ENCODE measurements at places on chromosomes 4 and X. TPM values are rescaled to one million over a fixed set of nuclear protein-coding genes. Genes with fewer than 3 reads are reported as not detected.

The CHIC2 gene
- total RNA-seq, result 38.5 TPM

The SYNPO2 gene
- total RNA-seq, result 10.3 TPM

The MAGEC3 gene
- not detected for total RNA-seq

The NUDT10 gene
- total RNA-seq, result 2.2 TPM

The CLDN22 gene
- not detected for total RNA-seq

The XPNPEP2 gene
- total RNA-seq, result 0.59 TPM

The SSX2B gene
- not detected for total RNA-seq

The POU3F4 gene
- not detected for total RNA-seq

The IL3RA gene
- not detected for total RNA-seq

The RASL11B gene
- 1.8 TPM for total RNA-seq

The IL1RAPL2 gene
- 0.20 TPM for total RNA-seq

The P2RY8 gene
- total RNA-seq, result not detected

The PRR27 gene
- total RNA-seq, result not detected

The HSFX1 gene
- total RNA-seq, result 0.59 TPM

The FGF2 gene
- 17.8 TPM for total RNA-seq

The ARMCX6 gene
- 13.5 TPM for total RNA-seq

The RAB33A gene
- total RNA-seq, result 0.39 TPM

The MBNL3 gene
- total RNA-seq, result 8.5 TPM

The IQCM gene
- total RNA-seq, result not detected

The REELD1 gene
- not detected for total RNA-seq

The FAM53A gene
- 5.1 TPM for total RNA-seq

The JAKMIP1 gene
- not detected for total RNA-seq

The MAGEB16 gene
- total RNA-seq, result not detected

The SSX1 gene
- not detected for total RNA-seq

The NR3C2 gene
- total RNA-seq, result 0.78 TPM

The PALLD gene
- total RNA-seq, result 5.5 TPM

The CFI gene
- 0.73 TPM for total RNA-seq

The EDA gene
- 0.73 TPM for total RNA-seq

The IDH3G gene
- total RNA-seq, result 64.3 TPM

The TCEAL2 gene
- total RNA-seq, result not detected

The SFRP2 gene
- 4.8 TPM for total RNA-seq

The SERTM2 gene
- total RNA-seq, result not detected

The FRMD7 gene
- under 0.01 TPM for total RNA-seq

The GLRA2 gene
- total RNA-seq, result not detected

Measured in subcutaneous preadipocyte (primary cell).